ENCODE measurements at places on chromosomes 5 and 9.
A peak's percentile ranks its signal among the peaks of the same experiment; 100 is the strongest.

DNA sequence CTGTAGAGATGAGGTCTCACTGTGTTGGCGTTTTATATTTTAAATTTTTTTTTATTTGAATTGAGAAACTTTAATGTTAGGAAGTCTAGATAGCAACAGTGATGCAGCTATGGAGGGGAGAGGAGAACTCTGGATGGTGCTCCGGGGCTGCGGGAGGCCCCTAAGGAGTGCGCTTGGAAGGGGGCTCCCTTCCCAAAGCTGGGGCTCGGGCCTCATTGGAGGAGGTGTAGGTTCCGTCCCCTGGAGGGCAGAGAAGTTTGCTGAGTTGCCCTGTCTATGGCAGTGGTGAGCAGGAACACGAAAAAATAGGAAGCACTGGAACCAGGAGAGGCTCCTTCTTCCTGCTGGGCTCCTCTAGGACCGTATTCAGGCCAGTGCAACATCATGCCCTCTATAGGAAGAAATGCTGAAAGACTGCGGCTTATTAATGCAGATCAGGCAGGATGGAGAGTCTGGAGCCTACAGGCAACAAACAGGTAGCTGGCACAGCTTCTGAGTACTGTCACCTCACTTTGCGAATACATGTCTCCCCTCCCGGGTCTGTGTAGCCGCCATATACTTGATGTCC lies 16.1 kb downstream of the AHRR start:
- DNase-seq: no peak

DNA sequence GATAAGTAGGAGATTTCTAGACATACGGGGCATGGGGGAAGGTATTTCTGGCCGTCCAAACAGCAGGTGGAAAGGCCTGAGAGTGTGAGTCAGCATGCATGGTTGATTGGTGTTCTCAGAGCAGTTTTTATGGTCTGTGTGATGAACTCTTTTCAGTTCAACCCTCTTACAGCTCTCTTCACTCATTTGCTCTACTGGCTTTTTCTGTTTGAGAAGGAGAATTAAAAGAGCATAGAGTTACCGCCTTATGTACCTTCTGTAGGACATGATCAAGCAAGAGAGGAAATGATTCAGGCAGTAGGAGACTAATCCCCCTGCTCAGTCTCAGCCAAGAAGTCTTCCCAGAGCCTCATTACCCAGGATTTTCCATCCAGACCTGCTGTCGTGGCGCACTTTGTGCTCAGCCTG lies 92.4 kb downstream of the PRDM6 start:
- DNase-seq: no peak

GRCh38 chr9:113966394-113966793 lies 90.3 kb downstream of the ZNF618 start:
- no peak for DNase-seq

DNA sequence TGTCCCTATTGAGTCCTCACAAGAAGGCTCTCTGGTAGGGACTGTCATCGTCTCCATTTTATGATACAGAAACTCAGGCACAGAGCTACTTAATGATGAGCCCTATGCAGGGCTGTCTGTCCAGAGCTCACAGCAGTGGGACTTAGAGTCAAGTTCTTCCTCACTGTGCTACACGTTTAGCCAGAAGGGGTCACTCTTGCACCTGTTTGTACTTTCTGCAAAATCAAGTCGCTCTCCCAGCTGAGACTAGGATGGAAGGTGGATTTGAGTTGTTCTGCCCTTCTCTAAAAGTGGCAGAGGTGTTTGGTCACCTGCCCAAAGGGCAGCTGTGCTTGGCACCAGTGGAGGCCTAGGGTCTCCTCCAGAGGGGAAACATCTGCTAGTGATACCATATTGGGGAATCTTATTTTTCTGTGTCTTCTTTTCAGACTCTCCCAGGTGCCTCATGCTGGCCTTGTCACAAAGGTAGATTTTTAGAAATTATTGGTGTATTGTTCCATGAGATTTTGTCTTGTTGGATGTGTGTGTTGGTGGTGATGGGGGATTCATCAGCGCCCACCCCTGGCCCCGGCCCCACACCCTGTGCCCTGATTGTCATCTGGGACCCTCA lies 104.2 kb downstream of the PPARGC1B start:
- peak; percentile 72 for DNase-seq

DNA sequence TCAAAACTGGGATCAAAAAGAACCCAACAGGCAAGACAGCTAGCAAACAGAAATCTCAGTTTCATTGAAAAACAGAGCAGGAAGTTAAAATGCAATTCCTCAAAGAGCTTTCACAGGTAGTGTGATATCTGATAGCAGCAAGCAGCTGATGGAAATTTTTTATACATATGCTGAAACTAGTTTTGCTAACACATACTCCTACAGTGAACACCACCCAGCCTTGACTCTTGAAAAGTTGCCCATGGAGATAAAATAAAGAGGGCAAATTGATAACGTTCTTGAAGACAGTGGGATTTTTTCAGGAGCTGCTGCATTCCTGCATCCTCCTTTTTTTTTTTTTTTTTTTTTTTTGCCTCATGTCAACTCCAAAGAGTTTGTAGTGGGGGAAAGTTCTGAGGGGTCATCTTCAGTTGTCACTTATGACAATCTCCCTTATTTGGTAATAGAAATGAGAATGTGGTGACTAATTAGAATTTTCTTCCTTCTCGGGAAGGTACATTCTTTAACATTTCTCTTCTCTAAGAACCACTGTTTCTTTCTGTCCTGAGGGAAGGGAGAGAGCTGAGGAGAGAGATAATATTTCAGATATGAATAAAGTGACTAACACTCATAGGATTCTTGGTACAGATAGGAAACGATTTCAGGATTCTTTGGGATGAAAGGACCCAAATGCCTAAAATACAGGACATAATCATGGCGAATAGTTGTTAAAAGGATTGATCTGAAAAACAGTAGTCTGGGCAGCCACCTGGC lies 24.6 kb downstream of the SH3RF2 start:
- DNase-seq: no peak

All from hindlimb muscle (tissue), 1 donor.